ENCODE measurements at places on chromosomes 6 and 20. TPM values are rescaled to one million over a fixed set of nuclear protein-coding genes. Genes with fewer than 3 reads are reported as not detected.

HS3ST5 gene
- not detected for total RNA-seq

MCCD1 gene
- total RNA-seq = not detected

SLC26A8 gene
- total RNA-seq = not detected

PTP4A1 gene
- total RNA-seq = 73.7 TPM

IYD gene
- not detected for total RNA-seq

- no peak for DNase-seq
Measured at GRCh38 chr20:535958-536357, 7.6 kb downstream of the CSNK2A1 start.

GRCh38 chr20:6489361-6490171, 277.9 kb upstream of the BMP2 start:
- no peak for DNase-seq

DNA sequence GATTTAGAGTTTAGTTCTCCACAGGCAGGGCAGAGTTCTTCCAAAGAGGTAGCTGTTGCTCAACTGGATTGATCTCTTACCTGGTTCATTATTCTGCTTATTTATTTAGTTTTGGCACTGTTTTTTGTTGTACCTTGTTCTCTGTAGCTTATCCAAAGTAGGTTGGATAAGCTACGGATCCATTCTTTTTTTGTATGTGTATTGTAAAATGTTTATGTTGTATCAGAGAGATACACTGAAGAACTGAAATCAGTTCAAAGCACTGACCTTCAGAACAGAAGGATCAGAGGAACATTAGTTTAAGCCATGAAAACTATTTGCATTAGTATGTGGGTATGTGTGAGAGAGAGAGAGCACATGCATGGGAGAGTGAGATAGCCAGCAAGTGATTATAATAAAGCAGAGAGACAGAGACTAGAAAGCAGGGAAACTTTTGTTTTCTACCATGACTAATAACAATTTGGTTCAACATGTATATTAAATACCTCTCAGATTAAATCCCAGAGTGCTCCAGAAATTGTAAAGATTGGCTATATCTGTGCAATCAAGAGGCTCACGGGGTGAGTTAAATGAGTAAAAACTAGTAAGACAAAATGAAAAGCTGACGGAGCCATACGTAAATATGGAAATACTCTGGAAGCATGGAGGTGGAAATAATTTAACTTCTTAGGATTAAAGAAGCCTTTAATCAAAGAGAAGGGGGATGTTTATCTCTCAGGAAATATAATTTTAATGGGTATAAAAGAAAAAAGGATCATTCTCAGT, 40.2 kb downstream of the ITCH start:
- no peak for DNase-seq

- DNase-seq = no peak
Measured at GRCh38 chr6:149239573-149240209, 77.8 kb upstream of the TAB2 start.

GRCh38 chr6:24064106-24064505, 61.9 kb upstream of the NRSN1 start:
- DNase-seq = no peak

GRCh38 chr20:57470212-57470522, 54.8 kb downstream of the CTCFL start:
- no peak for DNase-seq

DNA sequence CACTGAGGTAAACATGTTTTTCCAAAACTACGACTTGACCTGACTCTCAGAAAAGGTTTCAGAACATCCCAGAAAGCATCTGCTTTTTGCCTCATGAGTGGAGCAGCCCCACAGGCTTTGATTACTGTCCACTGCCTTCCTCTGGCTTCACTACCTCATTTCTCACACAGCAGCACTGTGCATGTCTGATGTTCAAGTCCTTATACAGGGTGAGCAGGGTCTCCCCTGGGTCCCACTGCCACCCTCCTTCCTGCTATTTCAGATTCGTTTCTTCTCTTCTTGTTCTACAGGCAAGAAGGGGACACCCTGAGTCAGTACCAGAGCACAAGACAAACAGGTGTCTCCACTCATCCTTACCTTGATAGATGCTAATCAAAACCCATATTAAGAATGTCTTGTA, 64.7 kb upstream of the NFATC2 start:
- DNase-seq = no peak

DNA sequence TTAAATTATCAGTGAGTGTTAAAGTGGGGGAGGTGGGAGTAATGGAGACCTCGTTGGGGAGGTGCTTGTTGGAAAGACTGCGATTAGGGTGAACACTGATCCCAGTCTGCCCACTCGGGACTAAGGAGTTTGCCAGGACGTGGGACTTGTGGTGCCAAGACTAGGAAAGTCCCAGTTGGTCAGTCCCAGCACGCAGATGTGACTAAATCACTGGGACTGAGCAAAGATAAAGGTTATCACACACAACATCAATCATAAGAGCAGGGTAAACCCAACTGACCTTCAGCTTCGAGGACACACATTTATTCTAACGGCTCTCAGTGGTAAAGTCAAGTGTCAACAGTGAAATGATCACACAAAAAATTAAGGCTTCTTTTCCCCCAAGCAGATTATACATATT, 45.5 kb downstream of the PDE10A start:
- DNase-seq = no peak

GRCh38 chr6:166618866-166619761, 7.9 kb downstream of the RPS6KA2 start:
- no peak for DNase-seq

DNA sequence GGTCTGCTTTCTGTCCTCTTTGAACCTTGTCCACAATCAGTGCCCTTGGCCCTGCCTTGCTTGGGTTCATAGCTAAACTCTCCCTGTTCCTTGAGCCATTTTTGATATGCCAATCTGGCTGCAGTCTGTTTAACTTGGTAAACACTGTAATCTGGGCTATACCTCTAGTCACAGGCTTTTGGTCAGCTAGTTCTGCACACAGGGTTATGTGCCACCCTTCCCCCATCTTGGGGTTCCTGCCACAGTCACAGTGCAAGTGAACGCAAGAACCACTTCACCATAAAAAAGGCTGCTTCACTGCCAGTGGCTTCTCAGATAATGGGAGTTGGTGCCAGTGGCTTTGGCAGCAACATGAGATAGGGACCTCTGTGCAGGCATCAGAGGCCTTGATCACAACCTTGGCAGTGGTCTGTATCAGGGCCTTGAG, 10.9 kb upstream of the ATRN start:
- DNase-seq = no peak

DNA sequence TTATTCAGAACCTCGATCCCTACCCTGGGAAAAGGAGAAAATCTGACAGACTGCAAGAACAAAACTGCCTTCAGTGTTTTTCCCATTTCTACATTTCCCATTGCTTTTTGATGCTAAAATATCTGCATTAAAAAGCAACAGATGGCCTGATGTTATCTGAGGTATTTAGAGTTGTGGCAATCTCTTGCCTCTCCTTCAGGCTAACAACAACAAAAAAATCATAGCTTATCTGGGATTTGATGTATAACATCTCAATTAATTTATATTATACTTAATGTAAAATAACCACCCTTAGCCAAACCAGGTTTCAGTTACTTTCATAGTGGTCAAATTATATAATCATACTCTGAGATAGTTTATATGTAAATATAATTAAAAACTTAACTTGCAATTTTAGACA, 15.8 kb upstream of the GABRR2 start:
- DNase-seq = no peak

- DNase-seq = no peak
Measured at GRCh38 chr6:26183581-26184366, 96.5 kb downstream of the HFE start.

DNA sequence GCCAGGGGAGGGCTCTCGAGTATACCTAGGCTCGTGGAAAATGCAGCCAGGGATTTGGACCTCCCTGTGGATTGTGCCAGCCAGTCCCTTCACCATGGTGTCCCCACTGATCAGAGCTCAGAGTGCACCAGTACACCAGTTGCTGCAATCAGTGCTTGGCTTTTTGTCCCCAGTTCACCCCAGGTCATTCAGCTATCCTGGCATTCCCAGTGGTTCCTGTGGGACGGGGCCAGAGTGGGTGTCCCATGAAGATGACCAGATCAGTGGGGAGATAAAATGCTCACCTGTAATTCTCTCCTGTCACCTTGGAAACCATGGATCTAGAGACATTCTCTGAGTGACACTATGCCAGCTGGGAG, 23.8 kb downstream of the MAS1 start:
- no peak for DNase-seq

DNA sequence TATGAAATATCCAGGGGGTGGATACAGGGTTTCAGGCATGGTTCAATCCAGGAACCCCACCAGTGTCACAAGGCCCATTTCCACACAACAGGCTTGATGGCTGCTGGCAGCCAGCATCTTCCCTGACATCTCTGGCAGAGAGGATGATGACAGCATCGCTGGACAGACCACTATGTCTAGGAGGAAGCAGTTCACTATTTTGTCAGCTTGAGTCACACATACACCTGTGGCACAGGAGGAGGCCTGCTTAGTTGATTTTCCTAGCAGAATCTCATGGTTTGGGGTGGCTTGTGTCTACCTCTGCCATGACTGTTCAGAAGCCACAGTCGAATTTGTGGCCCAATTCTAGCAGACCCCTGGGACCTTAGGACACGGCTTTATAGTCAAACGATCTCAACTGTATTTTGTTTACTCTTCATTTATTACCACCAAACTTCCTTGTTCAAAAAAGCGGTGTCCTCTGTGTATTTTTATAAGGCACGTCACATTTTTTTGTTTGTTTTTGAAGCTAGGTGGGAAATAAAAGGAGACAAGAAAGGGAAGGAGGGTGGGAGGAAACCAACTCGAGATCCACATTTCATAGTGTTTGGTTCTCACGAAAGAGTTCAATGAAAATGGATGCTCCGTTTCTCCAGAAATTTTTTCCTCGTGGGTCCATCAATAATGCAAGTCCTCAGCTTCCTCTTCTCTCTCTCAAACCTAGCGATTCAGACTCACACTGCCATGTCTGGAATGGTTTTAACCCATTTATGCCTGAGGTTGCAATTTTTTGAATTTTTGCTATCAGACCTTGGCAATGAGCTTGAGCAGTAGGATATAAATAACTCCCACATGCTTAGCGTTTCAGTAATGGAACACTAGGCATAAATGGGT, 94.4 kb downstream of the TOX2 start:
- no peak for DNase-seq

DNA sequence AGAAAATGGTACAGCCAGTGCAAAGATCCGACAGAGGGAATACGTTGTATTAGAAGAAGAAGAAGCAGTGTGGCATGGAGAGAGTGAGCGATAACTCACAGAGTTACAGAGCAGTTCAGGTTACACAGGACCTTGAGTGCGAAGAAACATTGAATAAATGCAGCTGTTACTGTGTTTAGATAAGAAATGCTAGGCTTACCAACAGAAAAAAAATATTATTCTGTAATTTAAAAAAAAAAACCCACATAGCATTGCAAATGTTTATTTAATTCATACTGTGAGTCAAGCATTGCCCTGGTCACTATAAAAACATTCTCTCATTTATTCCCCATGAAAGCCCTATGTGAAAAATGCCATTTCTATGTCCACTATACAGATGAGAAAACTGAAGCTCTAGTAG, 373.4 kb upstream of the EPHA7 start:
- no peak for DNase-seq

DNA sequence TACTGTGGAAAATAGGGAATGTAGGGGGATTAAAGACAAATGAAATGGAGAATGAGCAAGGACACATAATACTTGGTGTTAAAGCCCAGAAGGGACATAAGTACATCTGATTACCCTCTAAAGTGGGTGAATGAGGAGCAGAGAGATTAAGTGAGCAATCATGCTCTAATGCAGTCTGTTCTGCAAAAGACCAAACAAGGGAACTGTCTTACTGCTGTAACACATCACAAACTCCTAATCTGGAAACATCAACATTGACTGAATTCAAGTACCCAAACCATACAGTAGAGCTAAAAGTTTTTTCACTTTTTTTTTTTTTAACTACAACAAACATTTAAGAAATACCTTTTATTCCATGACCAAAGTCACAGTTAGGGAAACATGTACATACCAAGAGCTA, 19.3 kb upstream of the SLC17A4 start:
- no peak for DNase-seq

DNA sequence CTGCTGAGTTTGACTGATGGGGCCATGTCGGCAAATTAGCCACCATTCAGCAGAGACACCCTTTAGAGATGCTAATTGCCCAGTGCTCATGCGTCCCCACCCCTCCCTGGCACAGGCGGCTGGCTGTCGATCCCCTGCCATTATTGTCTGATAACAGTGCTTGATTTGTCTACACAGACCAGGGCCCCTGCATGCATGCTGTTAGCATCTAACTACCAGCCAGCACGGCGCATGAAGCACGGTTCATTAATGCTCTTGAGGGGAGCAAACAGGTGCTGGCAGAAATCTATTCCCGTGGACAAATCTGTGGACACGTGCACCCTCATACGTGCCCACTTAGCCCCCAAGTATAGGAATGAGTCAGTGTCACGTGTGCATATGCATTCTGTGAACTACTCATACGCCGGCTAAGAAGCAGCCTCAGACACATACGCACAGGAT, 32.2 kb downstream of the KCNB1 start:
- DNase-seq = no peak

DNA sequence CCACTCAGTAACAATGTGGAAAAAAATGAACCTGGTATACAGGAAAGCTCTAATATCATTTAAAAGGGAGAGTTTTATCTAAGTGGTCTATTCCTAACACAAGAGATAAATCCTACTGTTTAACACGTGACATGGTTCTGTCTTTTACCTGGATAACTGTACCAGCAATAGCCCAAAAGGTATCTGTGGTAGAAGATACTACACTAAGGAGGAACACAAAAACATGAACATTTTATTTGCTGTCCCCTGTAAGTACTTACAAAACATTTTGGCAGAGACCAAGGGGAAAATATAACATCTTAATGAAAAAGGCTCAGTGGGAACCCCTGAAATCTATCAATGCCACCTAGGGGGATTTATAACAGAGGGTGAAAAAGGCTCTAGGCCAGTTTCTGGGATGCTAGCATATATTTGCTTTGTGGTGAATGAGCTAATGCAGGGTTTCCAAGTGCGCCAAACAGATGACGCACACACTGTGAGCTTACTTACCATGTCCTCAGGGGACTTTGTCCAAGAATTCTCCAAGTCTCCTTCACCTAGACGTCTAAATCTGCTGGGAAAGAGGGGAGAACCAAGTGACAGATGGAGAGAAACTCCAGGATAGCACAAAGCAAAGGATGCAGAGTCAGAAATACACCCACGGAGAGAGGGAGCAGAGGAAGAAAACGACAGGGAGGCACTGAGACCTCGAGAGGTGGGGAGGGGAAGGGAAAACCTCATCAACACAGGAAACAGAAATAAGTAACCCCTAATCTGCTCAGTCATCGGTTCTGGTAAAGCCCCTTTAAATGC, 147.9 kb upstream of the PRND start:
- no peak for DNase-seq

DNA sequence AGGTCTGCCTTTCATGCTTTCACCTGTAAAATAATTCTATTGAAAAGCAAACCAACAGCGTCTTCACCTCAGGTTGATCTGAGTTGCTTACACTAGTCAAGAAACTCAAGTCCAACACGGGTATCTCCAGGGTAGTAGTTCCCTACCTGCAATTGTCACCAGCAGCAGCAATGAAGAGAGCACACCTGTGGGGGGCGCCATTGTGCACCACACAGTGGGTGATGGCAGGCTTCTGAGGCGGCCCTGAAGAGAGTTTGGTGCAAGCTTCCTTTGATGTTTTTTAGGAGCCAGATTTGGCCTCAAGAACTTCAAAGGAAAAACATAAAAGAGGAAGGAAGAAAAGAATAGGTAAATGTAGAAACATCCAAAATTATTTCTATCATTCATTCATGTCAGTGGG, 45.1 kb downstream of the KIAA0319 start:
- DNase-seq = no peak

GRCh38 chr6:148842296-148843019, 95.6 kb downstream of the UST start:
- DNase-seq = no peak
